Activated CD4-positive, CD25-positive, alpha-beta regulatory T cell treated with anti-CD3 and anti-CD28 coated beads, Interleukin-2, amount 50 U/mL, for 72 hours (primary cell): ENCODE measurements at places on chromosomes 2 and 18.

- no peak for DNase-seq
Observed at GRCh38 chr2:23636426-23636825, 251.4 kb downstream of the KLHL29 start.

DNA sequence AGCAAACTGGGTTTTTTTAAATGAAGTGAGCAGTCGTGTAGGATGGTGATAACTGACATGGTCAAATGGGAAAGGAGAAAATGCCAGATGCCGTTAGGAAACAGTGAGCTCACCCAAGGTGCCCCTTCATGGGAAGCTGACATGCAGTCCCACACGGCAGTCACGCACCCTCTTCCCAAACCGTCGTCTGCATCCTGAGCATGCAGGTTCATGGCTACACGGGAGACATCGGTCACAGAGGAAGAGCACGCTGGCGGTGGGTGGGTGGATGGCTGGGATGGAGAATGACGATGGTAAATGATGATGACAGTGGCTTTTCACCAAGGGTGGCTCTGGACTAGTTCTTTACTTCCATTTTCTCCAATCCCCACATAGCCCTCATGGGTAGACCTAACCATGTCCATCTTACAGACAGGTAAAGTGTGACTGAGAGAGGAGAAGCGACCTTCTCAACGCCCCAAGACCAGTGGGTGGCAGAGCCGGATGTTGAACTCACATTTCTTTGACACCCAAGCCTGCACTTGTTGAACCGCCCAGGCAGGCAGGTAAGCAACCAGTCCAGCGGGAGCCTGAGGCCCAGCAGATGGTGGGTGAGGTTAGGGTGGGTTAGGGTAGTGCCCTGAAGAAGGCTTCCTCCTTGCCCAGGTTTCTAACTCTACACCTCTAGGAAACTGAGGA lies 44.5 kb downstream of the TNS1 start:
- DNase-seq = no peak

GRCh38 chr2:45770811-45771210 lies 119.3 kb downstream of the PRKCE start:
- DNase-seq = no peak

GRCh38 chr18:49127471-49128190 lies 176.9 kb upstream of the SMAD7 start:
- no peak for DNase-seq

- peak; percentile 81 for DNase-seq
Observed at GRCh38 chr2:26745609-26746327, 18.3 kb upstream of the SLC35F6 start.

- DNase-seq = no peak
Observed at GRCh38 chr2:128813352-128814034, 494.8 kb upstream of the HS6ST1 start.

DNA sequence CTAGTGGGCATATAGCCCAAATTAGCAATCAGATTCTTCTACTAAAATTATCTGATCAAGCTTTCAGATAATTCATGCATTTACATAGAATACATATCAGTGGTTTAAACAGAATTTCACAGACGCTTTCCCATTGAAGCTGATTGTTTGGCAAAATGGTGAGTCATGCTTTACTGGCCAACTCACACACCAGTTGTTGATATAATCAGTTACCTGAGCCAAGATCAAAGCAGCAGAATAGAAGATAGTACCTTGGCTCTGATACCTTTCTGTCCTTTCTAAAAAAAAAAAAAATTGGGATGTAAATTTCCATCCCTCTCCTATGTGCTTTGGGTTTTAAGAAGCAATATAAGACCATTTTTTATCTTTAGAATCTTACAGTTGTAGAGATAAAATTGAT lies 178.0 kb downstream of the MCFD2 start:
- DNase-seq = no peak

DNA sequence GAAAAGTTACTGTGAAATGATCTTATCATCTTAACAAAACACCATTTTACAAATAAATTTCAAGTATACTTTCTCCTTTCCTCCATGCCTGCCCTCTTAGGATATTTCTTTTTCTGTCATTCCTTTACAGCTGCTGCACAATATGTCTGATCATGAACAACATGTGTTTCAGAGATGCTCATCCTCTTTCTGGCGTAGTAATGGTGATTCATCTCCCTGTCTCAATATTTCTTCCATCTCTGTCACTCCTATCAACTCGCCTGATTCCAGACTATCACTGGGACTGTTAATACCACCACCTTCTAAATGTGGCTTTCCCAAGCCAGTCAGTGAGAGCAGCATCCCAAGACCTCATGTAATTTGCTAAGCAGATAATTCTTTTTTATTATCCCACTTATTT lies 290.5 kb downstream of the GULP1 start:
- DNase-seq = no peak

GRCh38 chr2:10022966-10023662 lies 20.2 kb upstream of the KLF11 start:
- DNase-seq = no peak

GRCh38 chr2:96145036-96145847 lies at the start of gene DUSP2:
Gene DUSP2, minus strand, starts transcription at chr2:96145440. Its CDS starts 86 bp downstream, at chr2:96145354.
- peak; percentile 94 for DNase-seq

GRCh38 chr2:38097988-38098385 lies 22.0 kb upstream of the CYP1B1 start:
- no peak for DNase-seq

DNA sequence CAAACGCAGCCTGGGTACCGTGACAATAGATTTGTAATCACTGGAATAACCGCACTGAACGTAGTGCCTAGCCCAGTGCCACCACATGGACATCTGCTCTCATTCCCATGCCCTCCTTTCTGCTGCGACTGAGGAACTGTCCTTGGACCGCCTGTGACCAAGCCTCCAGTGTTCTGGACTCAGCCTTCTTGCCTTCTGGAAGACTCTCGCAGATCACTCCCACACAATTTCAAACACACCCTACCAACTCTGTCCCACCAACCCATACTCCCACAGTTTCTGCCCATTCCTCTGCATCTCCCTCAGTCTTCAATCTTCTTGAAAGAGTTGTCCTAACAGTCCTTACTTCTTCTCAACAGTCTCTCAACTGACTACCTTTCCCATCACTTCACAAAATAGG lies 2.1 kb downstream of the RNF149 start:
- no peak for DNase-seq

- no peak for DNase-seq
Observed at GRCh38 chr2:17918789-17919188, 40.3 kb downstream of the KCNS3 start.

GRCh38 chr2:25672494-25673299 lies 680 bp downstream of the DTNB start:
- peak; percentile 64 for DNase-seq

GRCh38 chr2:186820303-186820702 lies 28.7 kb downstream of the ZSWIM2 start:
- DNase-seq = no peak

GRCh38 chr2:80546766-80547165 lies 242.2 kb upstream of the LRRTM1 start:
- no peak for DNase-seq

DNA sequence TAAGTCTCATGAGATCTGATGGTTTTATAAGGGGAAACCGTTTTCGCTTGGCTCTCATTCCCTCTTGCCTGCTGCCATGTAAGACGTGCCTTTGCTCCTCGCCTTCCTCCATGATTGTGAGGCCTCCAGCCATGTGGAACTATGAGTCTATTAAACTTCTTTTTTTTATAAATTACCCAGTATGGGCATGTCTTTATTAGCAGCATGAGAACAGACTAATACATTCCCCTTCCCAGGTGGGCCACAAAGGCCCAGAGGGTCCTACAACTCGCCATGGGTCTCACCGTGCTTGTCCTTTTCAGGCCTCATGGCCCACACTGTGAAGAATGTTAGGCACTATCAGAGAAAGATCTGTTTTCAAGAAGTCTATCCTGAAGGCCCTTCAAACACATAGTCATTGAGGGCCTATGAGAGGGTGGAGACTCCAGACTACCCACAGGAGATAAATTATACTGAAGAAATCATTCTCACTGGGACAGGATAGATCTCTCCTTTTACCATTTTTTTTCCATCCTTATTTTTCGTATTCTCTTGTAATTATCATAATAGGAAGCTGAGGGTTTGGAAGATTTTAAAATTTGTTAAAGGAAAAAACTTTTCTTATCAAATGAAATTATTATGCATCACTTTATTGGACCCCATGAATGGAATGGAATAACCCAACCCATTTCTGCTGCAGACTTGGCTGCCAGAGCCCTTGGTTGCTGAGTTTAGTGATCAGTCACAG lies 91.0 kb upstream of the MSH2 start:
- no peak for DNase-seq

DNA sequence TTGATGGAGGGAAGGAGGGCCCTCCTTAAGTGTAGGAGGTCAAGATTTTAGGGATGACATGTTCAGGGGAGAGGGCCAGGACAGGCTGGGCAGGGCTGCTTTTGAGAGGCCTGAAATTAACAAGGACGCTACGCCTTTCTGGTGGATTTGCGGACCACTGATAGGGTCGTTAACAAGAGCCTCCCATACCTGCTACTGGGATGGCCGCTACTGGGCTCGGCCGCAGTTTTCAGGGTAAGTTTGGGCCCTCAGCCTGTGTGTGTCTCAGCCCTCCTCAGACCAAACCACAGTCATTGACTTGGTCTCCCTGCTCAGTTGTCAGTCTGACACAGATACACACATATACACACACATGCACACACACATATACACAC lies 180.9 kb downstream of the SMAD2 start:
- no peak for DNase-seq

DNA sequence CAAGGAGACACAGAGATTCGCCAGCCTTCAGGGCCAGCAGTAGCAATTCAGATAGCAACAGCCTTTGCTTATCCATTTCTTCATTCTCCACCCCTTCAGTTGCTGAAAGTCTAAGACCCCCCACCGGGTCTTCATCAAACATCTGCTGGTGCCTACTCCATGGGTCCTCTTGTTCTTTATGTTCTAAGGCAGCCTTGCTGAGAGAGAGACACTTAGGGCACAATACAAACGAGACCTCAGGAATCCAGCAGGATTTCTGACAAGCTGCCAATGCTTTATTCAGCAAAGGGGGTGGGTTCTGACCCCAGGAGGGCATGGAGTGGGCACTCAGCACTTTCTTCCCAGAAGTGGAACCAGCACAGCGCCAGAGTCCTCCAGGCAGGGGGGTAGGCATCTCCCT lies 36.2 kb upstream of the CNGA3 start:
- DNase-seq = no peak

DNA sequence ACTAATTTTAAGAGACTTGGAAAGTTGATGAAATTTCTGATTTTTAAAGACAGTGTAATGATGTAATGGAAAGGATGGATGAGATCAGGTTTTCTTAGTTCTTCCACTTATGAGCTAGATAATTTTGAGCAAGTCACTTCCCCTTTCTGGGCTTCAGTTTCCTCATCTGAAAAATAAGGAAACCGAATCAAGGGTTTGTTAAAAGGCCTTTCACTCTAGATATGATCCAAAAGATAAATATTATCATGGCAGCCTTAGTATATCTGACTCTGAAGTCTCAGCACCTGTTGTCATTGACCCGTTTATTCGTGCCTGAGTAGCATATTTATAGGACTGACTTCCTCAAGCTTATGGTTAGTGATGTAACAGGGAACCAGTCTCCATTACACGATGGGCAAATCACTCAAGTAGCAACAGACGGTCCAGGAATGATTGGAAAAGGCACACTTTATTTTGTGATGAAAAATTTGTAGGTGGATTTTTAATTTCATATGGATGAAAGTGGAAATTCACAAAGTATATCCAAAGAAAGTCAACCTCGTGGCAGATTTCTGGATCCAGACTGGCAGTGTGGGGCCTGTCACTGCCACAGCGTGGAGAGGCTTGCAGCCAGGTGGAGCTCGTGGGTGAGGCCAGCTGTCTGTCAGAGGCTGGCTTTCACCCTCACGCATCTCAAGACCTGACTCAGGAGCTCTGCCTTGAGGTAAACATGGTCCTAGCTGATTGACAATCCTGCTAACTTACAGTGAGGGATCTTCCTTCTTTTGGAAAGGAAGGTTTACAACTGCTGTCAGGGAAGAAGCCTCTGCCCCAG lies 137.9 kb upstream of the CXCR4 start:
- DNase-seq = no peak

DNA sequence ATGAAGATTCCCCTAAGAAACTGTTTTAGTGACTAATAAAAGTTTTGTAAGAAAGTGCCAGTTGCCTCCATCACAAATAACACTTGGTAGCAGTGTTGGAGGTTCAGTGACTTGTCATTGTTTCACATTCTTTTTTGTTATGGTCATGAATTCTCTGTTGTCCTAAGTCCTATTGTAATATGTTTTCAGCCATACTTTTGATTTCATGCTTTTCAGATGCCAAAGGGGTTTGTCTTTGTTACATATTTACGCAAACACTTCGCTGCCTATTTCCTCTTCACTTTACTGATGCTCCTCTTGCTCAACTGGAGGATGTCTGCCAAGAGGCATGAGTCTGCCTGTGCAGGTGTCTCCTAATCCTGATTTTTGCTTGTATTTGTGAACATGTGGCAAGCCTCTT lies 66.6 kb downstream of the PHLPP1 start:
- DNase-seq = no peak

DNA sequence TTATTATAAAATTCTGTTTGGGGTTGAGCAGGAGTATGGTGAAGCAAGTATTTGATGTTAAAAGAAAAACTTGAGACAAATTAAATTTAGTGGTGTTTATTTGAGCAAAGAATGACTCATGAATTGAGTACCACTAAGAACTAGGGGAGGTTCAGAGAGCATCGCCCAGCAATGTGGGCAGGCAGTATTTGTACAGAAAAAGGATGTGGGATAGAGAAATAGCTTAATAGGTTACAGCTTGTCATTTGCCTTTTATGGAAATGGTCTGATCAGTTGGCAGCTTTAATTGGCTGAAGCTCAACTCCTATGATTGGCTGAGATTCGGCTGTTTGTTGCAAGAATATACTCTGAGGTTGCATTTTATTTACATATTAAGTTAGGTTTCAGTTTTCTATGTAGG lies 68.2 kb downstream of the LRATD1 start:
- no peak for DNase-seq

DNA sequence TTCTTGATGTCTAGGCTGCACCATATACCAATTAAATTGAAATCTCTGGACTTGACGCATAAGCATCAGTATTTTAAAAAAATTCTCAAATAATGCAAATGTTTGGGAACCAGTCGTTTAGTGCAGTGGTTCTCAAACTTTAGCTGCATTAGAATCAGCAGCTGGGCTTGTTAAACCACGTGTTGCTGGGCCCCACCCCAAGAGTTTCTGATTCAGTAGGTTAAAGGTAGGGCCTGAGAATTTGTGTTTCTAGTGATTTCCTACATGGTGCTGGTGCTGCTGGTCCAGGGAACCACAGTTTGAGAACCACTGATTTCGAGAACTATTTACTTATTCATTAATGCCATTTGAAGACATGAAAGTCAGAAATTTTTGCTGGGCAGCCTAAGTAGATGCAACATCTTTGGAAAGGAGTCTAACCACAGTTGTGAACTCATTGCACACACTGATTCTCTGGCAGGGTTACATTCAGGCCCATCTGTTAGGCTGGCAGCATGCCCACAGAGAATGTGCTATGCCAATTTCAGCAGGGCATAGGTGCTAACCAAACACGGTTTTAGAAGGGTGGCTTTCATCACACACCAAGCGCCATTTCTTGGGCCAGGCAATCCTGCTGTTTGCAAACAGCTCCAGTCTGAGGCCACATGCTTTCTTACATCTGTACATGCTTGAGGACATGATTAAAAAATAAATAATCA lies 26.4 kb upstream of the ATP5MC3 start:
- no peak for DNase-seq
